Activated CD4-positive, alpha-beta memory T cell treated with anti-CD3 and anti-CD28 coated beads for 36 hours (primary cell): ENCODE measurements at places on chromosomes 7 and 10. TPM values are rescaled to one million over a fixed set of nuclear protein-coding genes. Genes with fewer than 3 reads are reported as not detected.

SMO gene
- total RNA-seq = 0.21 TPM

- no peak for DNase-seq
These were observed 261.0 kb downstream of the STK31 start for GRCh38 chr7:23971031-23971430.

RADIL gene
- 0.19 TPM for total RNA-seq

GRCh38 chr7:136066304-136067143 is 89.4 kb upstream of the MTPN start:
- no peak for DNase-seq

DNA sequence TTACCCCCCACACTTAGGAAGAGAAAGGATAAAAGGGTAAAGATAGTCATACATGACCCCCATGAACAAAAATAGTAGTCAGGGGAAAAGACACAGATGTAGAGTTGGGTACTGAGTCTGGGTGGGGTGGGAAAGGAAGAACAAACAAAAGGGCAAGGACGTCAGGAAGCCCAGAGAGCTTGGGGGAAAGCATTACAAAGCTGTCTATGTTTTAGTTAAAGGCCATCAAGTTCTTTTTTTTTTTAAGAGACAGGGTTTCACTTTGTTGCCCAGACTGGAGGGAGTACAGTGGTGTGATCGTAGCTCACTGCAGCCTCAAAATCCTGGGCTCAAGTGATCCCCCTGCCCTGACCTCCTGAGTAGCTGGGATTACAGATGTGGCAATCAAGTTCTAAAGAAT is 98.4 kb upstream of the PDLIM1 start:
- DNase-seq = no peak

KIN gene
- total RNA-seq = 10.9 TPM

GRCh38 chr10:7485244-7485556 is 74.4 kb upstream of the SFMBT2 start:
- no peak for DNase-seq

GRCh38 chr7:115851291-115851690 is 179.3 kb downstream of the TFEC start:
- no peak for DNase-seq

PIK3AP1 gene
- 4.3 TPM for total RNA-seq

DNA sequence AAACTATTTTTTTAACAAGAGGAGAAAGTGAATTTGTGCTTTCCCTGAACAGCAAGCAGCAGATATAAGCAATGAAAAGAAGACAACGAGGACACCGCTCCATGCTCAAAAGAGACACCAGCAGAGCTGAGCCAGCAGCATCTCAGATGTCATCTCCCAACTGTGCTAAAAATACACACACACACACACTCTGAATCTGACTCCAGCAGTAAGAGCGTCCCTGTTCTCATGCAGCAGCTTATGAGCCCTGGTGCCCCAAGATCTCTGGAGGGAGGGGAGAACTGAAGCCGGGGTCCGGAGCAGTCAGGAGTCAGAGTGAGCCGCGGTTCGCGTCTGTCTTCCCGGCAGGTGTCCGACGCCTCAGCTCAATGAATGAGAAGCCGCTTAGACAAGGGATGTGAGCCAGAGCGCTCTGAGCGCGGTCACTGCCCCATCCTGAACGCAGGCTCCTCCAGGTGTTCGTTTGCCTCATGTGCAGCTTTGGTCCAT is 49.2 kb downstream of the SVIL start:
- DNase-seq = peak; percentile 13
